ENCODE measurements at places on chromosomes 11 and 22.
A peak's percentile ranks its signal among the peaks of the same experiment; 100 is the strongest.

- H3K27me3 ChIP-seq, result peaks cover 13% of the 10 kb centered on the region
- no peaks in the 10 kb centered on the region for H3K36me3 ChIP-seq
- no peaks in the 10 kb centered on the region for H3K4me1 ChIP-seq
- no peak for DNase-seq
- no peak overlapping the region for H3K4me3 ChIP-seq
Observed at GRCh38 chr22:49139492-49140151, 688.1 kb downstream of the BRD1 start.

GRCh38 chr11:125452125-125452470 lies 44.0 kb downstream of the FEZ1 start:
- no peak for DNase-seq
- H3K36me3 ChIP-seq, result peaks cover 2% of the 10 kb centered on the region
- no peak overlapping the region for H3K4me3 ChIP-seq
- H3K27ac ChIP-seq, result peak overlapping the region; percentile 91
- H3K4me1 ChIP-seq, result peaks cover 36% of the 10 kb centered on the region

- H3K4me1 ChIP-seq, result peaks cover 47% of the 10 kb centered on the region
- no peak overlapping the region for H3K4me3 ChIP-seq
Observed at GRCh38 chr11:73384872-73385689, 8.9 kb downstream of the RELT start.

DNA sequence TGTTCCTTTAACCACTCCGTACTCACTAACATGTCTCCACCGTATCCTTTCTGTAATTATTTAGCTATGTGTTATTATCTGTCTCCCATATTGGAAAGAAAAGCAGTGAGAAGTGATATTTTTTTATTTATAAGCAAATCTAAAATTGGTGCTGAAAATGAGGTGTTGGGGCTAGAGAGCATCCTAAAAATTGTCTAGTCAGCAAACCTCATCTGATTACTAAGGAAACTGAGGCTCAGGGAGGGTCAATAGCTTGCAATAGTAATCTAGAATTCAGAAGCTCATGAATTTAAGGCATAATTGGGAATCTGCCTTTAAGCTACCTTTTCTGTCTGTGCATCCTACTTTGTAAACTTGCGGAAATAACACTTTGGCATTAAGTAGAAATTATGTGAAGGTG lies 190.0 kb downstream of the METTL15 start:
- H3K27me3 ChIP-seq, result no peaks in the 10 kb centered on the region
- peaks cover 11% of the 10 kb centered on the region for H3K36me3 ChIP-seq
- no peaks in the 10 kb centered on the region for H3K4me1 ChIP-seq
- no peak overlapping the region for H3K4me3 ChIP-seq
- no peak for DNase-seq
- no peak overlapping the region for H3K27ac ChIP-seq

- peaks cover 23% of the 10 kb centered on the region for H3K27me3 ChIP-seq
- no peaks in the 10 kb centered on the region for H3K4me1 ChIP-seq
- H3K4me3 ChIP-seq, result no peak overlapping the region
- peak; percentile 69 for DNase-seq
- no peak overlapping the region for H3K27ac ChIP-seq
Observed at GRCh38 chr11:1116666-1117390, 40.9 kb upstream of the MUC5AC start.

DNA sequence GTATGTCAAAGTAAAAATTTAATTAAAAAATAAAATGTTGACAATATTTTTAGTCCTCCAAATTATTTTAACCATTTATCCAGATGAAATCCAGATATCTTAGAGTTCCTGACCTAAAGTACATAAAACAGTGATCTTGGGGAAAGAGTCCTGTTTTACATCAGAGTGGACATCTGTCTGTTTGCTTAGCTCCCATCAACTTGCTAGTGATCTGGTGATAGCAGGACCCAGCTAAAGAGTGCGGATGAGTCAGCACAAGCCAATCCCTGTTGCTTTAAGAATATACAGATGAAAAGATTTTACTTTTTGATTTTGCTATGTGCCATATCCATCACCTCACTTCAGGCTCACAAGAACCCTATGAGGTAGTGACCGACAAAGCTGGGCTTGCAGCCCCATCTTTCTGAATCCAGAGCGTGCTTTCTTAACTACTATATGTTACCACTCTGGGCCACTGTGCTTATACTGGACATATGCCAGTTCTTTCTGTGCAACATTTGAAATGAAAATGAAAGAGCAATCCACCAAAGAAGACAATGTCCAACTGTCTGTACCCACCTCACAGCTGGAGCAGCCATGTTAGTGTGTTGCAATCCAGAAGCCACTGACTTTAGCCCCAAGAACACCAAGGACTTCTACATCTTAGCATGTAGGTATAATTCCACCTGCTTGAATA lies 167.6 kb upstream of the SESN3 start:
- no peak overlapping the region for H3K27ac ChIP-seq
- no peak for DNase-seq
- no peaks in the 10 kb centered on the region for H3K27me3 ChIP-seq

All from chondrocyte (in vitro differentiated cells).